ENCODE measurements at places on chromosomes 12 and 14.

GRCh38 chr12:96457191-96457930, 32.0 kb upstream of the CFAP54 start:
- no peak for DNase-seq

DNA sequence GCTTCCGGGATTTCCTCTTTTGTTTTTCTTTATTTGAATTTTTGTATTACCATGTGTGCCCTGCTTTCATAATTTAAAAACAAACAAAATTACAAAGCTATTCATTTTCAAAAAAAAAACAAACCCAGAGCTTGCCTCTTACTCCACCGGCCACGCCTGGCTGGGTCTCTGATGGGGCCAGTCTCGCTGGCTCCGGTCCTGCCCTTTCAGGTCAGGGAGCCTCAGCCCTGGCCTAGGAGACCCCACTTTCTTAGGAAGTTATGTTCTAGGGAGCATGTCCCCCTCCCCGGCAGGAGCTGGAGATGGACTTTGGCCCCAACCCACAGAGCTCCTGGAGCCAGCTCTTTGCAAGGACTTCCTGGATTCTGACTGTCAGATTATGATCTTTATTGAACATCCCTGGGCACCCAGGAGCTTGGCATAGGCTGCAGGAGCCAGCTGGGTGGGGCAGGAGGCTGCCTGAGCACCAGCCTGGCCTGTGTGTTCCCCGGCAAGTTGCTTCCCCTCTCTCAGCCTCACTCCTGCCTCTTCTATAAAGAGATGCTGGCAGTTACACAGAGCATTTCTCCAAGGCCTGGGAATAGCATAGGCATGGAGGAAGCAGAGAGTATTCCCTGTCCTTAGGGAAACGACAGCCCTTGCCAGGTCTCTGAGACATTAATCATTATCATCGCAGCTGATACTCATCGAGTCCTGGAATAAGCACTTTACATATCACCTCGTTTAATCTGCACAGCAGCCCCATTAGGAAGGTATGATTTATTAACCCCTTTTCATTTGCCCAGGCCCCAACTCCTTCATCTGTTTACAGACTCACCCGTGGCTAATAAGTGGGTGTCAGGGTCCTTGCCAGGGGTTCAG, 3.5 kb downstream of the DEGS2 start:
- DNase-seq: no peak

DNA sequence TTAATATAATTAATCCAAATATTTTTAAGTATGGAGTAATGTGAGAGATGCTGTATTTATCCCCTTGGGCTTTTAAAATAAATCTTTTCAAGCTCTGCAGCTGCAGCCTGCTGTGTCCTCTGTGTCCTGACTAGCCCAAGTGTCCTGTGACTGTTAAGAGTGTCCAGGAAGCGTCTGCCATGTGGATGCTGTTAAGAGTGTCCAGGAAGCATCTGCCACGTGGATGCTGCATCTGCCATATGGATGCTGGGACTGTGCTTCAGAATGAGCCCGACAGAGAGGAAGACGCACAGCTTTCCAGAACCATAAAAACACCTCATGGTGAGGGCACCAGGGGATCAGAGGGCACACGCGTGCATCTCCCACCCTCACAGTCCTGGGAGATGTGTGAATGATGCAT, 307.2 kb downstream of the ADGRD1 start:
- DNase-seq: no peak

- peak; percentile 21 for DNase-seq
These were observed 53.6 kb downstream of the BRMS1L start for GRCh38 chr14:35879654-35880249.

DNA sequence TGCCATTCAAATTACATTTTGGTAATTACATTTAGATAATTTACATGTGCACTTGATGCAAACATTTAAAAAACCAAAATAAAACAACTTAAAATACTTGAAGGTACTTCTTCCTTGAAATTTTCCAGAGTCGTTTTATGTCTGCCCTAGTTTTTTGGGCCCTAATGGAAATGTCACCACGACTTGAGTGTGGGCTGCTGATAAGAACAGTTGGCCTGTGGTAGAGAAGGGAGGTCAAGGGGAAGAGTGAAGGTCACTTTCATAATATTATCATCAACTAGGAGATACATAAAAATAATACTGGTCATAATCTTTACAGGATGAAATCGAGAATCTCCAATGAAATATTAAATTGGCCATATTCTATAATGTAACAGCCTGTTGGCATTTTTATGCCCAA, 23.1 kb downstream of the ZDHHC17 start:
- DNase-seq: no peak

DNA sequence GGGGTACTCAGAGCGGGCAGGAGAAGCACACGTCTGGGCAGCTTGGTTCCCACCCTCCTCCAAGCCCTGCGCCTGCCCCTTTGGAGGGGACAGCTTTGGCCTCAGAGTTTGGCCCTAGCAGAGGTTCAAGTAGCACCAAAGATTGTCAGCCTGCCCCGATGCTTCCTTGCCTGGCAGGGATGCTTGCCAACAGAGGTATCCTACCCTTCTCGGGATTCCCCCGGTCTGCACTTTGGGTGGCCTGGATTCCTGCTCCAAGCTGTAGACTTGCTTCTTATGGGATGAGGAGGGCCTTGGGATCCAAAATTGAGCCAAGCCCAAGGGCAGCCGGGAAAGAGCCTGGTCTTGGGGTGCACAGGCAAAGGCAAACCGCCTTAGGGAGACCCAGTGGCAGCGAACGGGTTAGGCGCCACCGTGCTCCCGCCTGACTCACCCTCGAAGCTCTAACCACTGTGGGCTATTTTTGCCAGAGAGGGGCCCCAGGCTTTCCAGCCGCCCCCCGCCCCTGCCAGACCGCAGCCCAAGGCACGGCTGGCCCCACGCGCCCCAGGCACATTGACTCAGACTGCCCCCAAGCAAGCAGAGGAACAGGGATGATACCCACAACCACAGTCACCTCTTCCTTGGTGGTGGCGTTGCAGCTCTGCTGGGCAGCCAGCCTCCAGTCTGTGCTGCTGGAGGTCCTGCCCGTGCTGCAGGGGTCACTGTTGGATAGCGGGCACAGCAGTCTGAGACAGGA, 847 bp upstream of the WNT10B start:
- no peak for DNase-seq

DNA sequence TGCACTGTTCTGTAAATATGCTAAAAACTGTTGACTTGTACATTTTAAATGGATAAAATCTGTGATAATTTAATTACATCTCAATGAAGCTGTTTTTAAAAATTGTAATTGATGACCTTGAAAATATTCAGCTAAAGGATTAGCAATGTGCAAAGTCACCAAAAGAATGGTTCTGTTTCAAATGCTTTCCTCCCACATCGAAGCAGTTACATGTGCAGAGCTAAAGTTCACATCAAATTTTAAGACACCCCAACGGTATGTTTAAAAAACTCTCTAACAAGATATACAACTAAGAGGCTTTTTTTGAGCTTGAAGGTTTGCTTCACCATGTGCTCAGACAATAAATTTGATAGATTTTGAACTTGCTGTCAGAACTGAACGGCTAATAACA, 114.6 kb upstream of the KRAS start:
- no peak for DNase-seq

DNA sequence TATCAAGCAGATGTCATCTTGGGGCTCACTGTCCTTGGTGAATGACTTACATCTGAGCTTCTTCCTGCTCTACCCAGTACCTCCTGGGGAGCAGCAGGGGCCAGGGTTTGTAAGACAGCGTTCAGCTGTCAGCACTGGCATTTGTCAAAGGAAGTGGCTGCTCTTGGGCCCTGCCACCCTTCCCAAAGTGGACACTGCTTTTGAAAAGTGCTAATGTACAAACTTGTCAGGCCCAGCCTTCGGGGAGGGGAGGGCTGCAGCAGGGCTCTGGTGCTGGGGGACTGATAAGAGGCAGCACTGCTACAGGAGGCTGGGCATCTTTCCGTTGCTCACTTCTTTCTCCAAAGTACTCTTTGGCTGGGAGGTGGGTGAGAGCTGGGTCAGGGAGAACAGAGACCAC, 59.8 kb upstream of the RBM19 start:
- no peak for DNase-seq

- no peak for DNase-seq
These were observed 253.9 kb upstream of the MDGA2 start for GRCh38 chr14:47929334-47929733.
